ENCODE measurements at places on chromosomes 16 and 17. TPM values are rescaled to one million over a fixed set of nuclear protein-coding genes. Genes with fewer than 3 reads are reported as not detected.

GRCh38 chr17:78806451-78806850, 24.4 kb upstream of the CYTH1 start:
- H3K4me1 ChIP-seq, result no peaks in the 10 kb centered on the region
- H3K27me3 ChIP-seq, result no peaks in the 10 kb centered on the region
- peaks cover 98% of the 10 kb centered on the region for H3K36me3 ChIP-seq

DNA sequence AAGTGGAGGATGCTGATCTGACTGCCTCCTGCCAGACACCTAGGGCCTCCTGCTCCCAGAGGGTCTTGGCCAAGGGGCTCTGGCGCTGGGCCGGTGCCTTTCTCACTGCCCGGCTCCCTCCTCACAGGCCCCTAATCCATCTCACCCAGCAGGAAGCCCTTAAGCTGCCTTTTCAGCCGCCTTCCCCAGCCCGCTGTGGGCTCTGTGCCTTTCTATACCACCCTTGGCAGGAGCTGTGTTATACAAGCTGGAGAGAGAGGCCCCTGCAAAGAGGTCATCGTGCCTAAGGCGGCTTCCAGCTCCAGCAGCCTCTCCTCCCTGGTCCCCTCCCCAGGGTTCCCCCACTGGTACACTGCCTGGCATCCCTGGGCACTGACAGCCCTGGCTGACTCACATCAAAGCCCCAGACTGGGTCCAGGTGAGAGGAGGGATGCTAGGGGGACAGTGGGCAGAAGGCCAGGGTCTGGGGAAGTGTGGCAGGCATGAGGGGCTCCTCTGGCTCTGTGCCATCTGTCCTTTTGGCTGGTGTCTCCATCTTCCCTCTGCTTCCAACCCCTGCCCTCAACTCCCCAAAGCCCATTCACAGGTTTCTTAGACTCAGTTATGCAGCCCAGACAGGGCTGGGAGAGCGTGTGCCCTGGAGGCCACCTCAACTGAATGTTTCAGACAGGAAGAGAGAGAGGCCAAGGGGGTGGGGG, 15.3 kb upstream of the FZD2 start:
- H3K4me1 ChIP-seq, result peaks cover 13% of the 10 kb centered on the region
- H3K36me3 ChIP-seq, result no peaks in the 10 kb centered on the region
- no peak for DNase-seq
- H3K4me3 ChIP-seq, result no peak overlapping the region

DNA sequence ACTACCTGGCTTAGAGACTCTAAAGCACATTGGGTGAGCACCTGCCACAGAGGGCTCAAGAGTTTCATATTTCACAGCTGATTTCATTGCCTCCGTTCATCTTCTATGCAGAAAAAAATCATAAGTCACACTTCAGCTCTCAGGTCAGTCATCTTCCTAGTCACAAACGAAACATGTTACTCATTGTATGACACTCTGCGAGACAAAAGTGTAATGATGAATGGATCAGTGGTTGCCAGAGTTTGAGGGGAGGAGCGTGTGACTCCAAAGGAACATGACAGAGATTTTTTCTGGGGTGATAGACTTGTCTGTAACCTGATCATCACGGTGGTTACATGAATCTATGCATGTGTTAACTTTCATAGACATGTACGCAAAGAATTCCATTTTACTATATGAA, 195.2 kb upstream of the CNTNAP4 start:
- H3K36me3 ChIP-seq, result no peaks in the 10 kb centered on the region
- H3K27me3 ChIP-seq, result no peaks in the 10 kb centered on the region
- H3K27ac ChIP-seq, result no peak overlapping the region
- no peak overlapping the region for H3K4me3 ChIP-seq

- no peak for DNase-seq
- H3K27ac ChIP-seq, result no peak overlapping the region
- no peaks in the 10 kb centered on the region for H3K36me3 ChIP-seq
- H3K4me3 ChIP-seq, result no peak overlapping the region
- no peaks in the 10 kb centered on the region for H3K4me1 ChIP-seq
Observed at GRCh38 chr16:62068747-62069146, 32.5 kb upstream of the CDH8 start.

The SCN4A gene
- total RNA-seq, result 2.4 TPM

DNA sequence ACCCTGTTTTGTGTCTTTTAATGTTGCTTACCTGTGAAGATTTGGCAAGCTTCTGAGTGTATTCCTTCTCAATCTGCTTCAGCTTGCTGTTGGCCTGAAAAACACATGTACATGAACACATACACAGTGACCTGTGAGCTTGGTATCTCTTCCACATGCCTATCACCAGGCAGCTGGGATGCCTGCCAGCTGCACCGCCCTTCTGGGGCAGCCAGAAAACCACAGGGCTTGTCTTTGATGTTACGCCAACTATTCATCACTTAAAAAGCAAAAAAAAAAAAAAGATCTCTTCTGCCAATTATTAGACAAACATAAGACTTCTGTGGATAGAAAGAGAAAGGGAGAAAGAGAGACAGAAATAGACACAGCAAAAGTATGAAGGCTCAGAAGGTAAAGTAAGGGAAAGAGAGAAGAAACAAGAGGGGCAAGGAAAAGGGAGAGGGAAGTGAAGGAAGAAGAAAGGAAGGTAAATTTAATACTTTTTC, 189.2 kb upstream of the AXIN2 start:
- no peak overlapping the region for H3K27ac ChIP-seq
- DNase-seq, result peak; percentile 87
- H3K4me3 ChIP-seq, result no peak overlapping the region
- no peaks in the 10 kb centered on the region for H3K27me3 ChIP-seq

GRCh38 chr17:52410781-52411180, 252.3 kb upstream of the CA10 start:
- no peak for DNase-seq
- H3K27ac ChIP-seq, result no peak overlapping the region
- no peaks in the 10 kb centered on the region for H3K4me1 ChIP-seq
- no peaks in the 10 kb centered on the region for H3K27me3 ChIP-seq

DNA sequence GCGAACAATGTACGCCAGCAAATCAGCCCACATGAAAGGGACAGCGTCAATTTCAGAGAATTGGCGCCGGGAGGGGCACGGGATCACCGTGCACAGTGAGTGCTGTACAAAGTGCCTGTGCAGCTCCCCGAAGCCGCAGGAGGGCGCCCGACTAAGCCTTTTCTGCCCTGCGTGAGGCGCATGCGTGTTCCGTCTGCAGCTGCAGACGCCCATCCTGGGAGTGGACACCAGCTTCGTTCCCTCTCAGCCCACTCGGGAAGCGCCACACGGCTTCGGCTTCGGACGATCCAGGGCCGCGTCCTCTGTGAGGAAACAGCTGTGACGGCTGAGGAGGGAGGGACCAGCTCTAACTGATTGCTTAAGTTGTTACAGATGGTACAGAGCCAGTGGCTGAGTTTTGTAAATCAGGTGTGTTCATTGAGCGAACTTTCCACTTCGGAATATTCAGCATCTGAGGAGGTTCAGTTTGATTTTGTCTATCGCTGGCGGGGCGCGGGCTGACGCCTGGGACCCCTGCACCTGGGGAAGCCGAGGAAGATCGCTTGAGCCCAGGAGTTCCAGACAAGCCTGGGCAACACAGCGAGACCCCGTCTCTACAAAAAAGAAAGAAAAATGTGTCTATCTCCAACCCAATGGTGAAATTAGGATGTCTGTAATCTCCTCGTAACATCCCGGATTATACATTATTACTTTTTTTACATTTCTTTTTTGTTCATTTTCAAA, 15.4 kb upstream of the ZNF287 start:
- H3K4me3 ChIP-seq, result peak overlapping the region; percentile 39
- H3K27me3 ChIP-seq, result no peaks in the 10 kb centered on the region
- DNase-seq, result peak; percentile 94

DNA sequence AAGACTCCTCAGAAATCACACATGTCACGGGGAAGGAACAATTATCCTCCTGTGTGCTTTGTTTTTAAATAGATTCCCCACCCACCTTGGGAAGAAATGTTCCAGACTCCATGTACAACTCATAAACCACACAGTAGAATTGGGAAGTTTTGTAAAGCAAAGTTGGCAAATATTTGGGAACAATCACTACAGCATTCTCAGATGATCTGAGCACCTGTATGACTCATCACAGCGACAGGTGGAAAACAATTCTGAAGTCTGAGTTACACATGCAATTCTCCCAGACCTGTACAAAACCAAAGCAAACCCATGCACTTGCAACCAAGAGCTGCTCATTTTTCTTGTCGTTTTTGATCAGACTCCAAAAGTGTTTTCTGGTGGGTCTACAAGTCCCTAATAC, 14.4 kb upstream of the MYLK3 start:
- no peaks in the 10 kb centered on the region for H3K4me1 ChIP-seq
- H3K27me3 ChIP-seq, result no peaks in the 10 kb centered on the region
- H3K27ac ChIP-seq, result no peak overlapping the region
- H3K36me3 ChIP-seq, result no peaks in the 10 kb centered on the region
- no peak overlapping the region for H3K4me3 ChIP-seq

The B4GALNT2 gene
- not detected for total RNA-seq

DNA sequence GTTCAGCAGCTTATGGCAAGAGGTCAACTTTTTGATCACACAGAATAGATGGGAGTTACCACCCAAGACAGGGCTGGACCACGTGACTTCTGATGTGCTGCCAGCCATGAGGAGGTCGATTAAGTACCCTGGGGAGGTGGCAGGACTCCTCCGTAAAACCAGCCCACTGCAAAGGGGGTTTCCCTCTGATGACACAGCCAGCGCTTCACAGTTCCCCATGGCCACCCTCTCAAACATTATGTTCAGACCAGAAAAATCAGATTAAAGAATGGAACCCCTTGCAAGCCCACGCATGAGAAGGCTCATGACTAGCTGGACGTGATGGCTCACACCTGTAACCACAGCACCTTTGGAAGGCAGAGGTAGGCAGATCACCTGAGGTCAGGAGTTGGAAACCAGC, 222.9 kb downstream of the CPPED1 start:
- H3K4me1 ChIP-seq, result no peaks in the 10 kb centered on the region
- no peak overlapping the region for H3K4me3 ChIP-seq
- no peak overlapping the region for H3K27ac ChIP-seq
- no peaks in the 10 kb centered on the region for H3K36me3 ChIP-seq
- no peaks in the 10 kb centered on the region for H3K27me3 ChIP-seq

DNA sequence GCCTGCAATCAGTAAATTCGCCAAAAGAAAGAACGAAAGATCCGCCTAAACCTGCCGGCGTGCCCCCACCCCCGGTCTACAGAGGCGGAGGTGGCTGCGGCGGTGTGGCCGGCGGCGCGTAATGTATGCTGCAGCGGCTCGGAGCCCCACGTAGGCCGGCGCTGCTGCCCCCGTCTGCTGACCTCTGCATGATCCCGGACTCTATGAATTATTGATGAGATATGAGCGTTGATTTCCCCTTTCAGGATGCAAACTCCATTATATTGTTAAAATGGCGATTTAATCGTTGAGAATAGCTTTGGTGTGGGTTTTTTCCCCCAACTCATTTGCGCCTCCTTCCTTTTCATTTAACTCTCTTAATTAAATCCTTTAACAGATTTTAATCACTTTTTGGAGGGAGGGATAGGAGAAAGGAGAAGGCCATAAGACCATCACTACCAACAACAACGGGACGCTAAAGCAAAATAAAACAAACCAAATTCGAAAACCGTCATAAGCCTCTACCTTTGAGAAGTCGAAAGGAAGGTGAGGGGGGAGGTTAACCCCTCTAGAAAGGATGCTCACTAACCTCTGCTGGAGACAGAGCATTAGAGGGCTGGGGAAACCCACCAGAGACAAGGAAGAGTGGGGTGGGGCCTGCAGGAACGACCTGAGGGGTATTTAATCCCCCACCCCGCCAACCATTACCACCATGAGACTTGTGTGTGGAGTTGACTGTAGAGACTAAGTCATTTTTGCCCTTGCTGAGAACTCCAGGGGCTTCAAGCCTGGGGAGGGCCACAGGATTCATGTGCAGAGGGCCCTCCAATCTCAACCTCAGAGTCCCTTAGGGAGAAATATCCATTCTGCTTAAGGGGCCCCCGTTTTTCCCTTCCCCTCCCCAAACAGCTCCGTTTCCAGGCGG, 3.4 kb downstream of the HOXB3 start:
- peaks cover 20% of the 10 kb centered on the region for H3K4me1 ChIP-seq
- no peaks in the 10 kb centered on the region for H3K36me3 ChIP-seq
- no peak for DNase-seq
- peak overlapping the region; percentile 93 for H3K27ac ChIP-seq
- peaks cover 100% of the 10 kb centered on the region for H3K27me3 ChIP-seq

The MT2A gene
- 134 TPM for total RNA-seq

DNA sequence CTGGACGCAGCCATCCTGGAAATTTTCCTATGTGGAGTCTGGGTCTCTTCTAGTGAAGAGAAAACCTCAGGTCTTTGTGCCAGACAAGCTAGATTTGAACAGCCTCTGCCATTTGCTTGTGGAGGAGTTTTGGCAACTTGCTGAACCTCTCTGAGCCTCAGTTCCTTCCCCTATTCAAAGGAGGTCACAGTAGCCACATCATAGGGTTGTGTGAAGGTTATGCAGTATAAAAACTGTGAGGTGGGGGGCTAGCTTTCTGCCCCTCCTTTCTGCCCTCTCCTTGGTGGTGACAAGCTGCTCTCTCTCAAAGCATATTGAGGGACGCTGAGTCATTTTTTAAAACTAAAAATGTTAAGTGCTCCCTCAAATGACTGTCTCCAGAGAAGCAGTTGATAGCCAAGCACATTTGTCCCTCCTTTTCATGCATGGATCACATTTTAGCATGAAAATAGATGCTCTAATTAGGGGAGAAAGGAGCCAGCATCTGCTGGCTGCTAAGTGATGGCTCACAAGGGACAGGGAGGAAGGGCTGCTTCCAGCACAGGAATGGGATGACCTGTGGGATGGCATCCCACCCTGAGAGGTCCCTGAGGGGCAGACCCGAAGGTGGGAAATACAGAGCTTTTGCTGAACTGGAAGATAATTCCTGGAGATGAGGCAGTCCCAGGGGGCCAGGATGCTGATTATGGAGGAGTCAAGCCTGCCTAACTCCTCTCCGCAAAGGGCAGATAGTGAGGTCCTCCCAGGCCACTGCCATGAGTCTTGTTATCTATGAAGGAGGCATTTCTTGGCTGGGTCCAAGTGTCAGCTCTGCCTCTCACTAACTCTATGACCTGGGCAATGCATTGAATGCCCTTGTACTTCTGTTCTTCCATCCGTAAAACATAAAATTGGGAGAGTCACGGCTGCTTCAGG, 218.8 kb downstream of the RAB11FIP4 start:
- H3K4me1 ChIP-seq, result no peaks in the 10 kb centered on the region
- no peaks in the 10 kb centered on the region for H3K36me3 ChIP-seq
- DNase-seq, result no peak
- no peaks in the 10 kb centered on the region for H3K27me3 ChIP-seq
- H3K27ac ChIP-seq, result no peak overlapping the region

DNA sequence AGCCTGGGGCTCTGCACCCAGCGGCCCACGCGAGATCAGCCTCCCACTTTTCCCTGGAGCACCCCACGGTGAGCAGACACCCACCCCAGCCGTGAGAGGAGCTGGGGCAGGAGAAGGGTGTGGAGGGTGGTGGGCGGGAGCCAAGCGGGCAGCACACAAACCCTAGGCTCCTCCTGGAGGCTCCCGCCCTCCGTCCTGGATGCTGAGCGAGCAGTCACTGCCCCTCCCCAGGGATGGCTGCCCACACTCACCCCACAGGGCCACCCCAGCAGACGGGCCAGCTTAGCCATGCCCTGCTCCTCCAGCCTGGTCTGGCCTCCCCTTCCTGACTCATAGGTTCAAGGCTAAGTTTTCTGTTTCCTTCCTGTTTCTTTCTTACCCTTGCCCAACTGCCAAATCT, 15.7 kb upstream of the ABCC3 start:
- no peak overlapping the region for H3K27ac ChIP-seq
- H3K27me3 ChIP-seq, result no peaks in the 10 kb centered on the region
- H3K4me1 ChIP-seq, result no peaks in the 10 kb centered on the region
- no peak for DNase-seq
- no peak overlapping the region for H3K4me3 ChIP-seq

Data from stomach (tissue), 19 donors.